Fibroblast of villous mesenchyme (primary cell): ENCODE measurements at places on chromosomes 1 and 21. TPM values are rescaled to one million over a fixed set of nuclear protein-coding genes. Genes with fewer than 3 reads are reported as not detected.

BTG2 gene
- 6.4 and 13.8 TPM in 2 replicates for total RNA-seq

HES3 gene
- not detected in 2 replicates for total RNA-seq

TTC34 gene
- total RNA-seq = 0.32 and 0.43 TPM in 2 replicates

OR14A16 gene
- not detected in 2 replicates for total RNA-seq

TSPAN1 gene
- total RNA-seq = 0.32 and 0.43 TPM in 2 replicates

LCE1D gene
- not detected in 2 replicates for total RNA-seq

ZNHIT6 gene
- 10.3 and 17.3 TPM in 2 replicates for total RNA-seq

FAAH gene
- total RNA-seq = 0.64 and 0.86 TPM in 2 replicates

TAS1R1 gene
- total RNA-seq = under 0.01 TPM in 1 of 2 replicates, not detected in the other

GNAI3 gene
- total RNA-seq = 14.2 and 17.3 TPM in 2 replicates

IL19 gene
- 0.97 and 1.7 TPM in 2 replicates for total RNA-seq

COL24A1 gene
- total RNA-seq = 2.3 and 3.9 TPM in 2 replicates

S100B gene
- not detected in 2 replicates for total RNA-seq

IQGAP3 gene
- total RNA-seq = 20.9 and 24.2 TPM in 2 replicates

ATPAF1 gene
- 43.8 and 66.1 TPM in 2 replicates for total RNA-seq

SELL gene
- total RNA-seq = not detected in 2 replicates

MSH4 gene
- under 0.01 and 0.43 TPM in 2 replicates for total RNA-seq

FALEC gene
- total RNA-seq = 0.64 and 1.3 TPM in 2 replicates

SHISA4 gene
- total RNA-seq = 19.0 and 25.0 TPM in 2 replicates

LMX1A gene
- total RNA-seq = not detected in 2 replicates

CYP2J2 gene
- under 0.01 TPM in 1 of 2 replicates, not detected in the other for total RNA-seq

FBXO42 gene
- total RNA-seq = 15.1 and 16.0 TPM in 2 replicates

RGS2 gene
- 25.9 and 41.9 TPM in 2 replicates for total RNA-seq

MARK1 gene
- 0.86 and 1.6 TPM in 2 replicates for total RNA-seq

DCST1 gene
- total RNA-seq = not detected in 2 replicates
